ENCODE measurements at places on chromosomes 1 and 21.
A peak's percentile ranks its signal among the peaks of the same experiment; 100 is the strongest.

DNA sequence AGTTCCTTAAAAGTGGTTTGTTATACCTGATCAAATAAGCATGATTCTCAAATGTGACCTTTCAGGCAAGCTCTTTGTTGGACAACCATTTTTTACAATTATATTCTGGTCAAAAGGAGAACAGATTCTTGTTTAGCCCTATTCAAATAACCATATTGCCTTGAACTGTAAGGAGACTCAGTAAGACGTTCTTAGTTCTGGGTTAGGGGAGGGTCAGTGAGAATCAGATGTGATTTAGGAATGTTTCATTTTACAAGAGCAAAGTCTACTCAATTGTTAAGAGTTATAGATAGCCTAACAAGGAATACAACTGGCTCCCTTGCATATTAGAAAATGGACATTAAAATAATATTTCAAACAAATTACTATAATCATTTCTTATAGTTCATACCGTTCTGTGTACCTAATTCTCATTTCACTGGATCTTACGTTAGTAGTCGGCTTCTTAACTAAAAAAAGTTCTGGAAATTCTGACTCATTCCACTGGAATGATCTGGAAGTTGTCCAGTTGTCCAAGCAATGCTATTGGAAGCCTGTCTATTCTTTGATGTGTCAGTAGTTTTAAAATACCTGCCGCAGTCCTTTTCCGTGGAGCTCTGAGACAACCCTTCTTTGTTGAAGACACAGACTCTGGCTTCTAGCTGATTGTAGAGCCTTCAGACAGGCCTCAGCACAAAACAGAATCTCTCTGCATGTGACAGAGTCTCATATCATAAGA lies 88.8 kb downstream of the MAST2 start:
- peak; percentile 18 for DNase-seq

DNA sequence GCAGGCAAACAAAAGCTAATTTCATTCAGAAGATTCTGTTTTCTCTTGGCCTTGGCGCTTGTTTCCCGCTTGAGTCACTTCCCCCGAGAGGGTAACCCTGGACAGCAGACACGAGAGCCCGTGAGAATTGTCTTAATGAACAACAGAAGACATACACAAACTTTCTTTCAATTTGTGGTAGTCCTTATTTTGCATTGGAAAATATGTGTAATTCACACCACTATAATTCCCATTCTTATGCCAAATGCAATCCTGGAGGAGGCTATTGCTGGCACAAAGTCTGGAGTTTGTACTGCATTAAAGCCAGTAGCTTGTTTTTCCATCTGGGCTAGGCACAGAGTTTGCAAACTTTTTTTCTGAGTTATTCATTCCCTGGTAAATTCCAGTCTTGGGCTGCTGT lies 109.8 kb upstream of the IVNS1ABP start:
- DNase-seq: no peak

GRCh38 chr1:204171751-204172178 lies 5.6 kb upstream of the REN start:
- DNase-seq: no peak

DNA sequence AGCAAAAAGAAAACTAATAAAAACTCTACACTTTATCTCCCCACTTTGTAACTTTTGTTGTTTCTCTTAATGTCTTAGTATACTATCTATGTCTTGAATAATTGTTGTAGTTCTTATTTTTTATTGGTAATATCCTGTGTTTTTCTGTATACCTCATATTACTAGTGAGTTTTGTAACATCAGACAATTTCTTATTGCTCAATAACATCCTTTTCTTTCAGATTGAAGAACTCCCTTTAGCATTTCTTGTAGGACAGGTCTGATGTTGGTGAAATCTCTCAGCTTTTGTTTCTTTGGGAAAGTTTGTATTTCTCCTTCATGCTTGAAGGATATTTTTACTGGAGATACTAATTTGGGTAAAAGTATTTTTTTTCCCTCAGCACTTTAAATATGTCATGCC lies 79.8 kb upstream of the LRRC8B start:
- DNase-seq: no peak

- DNase-seq: no peak
Observed at GRCh38 chr1:200893411-200893901, 1.2 kb upstream of the INAVA start.

GRCh38 chr1:212458817-212459216 lies 26.1 kb downstream of the NENF start:
- DNase-seq: peak; percentile 37

GRCh38 chr1:225413708-225414375 lies 14.0 kb downstream of the LBR start:
- no peak for DNase-seq

- peak; percentile 94 for DNase-seq
Observed at GRCh38 chr1:223712194-223712849, at the start of gene CAPN2. CAPN2 (plus strand) TSS chr1:223712539; CDS start chr1:223712641, 102 bp downstream.

DNA sequence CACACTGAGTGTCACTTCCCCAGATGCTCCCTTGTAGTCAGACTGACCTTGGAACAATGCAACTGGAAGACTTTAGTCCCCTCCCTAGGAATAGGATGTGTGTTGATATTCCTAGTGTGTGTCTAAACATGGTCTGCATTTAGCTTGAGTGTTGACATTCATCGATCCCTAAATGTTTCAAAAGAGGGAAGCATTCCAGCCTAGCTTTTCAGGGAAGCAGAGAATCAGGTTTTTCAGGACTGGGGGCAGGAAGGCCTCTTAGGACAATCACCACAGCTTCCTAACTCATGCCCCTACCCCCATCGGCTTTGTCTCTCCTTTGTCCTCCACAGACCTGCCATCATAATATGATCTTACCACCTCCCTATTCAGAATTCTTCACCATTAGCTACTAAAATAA lies 43.4 kb downstream of the NMNAT2 start:
- DNase-seq: no peak

DNA sequence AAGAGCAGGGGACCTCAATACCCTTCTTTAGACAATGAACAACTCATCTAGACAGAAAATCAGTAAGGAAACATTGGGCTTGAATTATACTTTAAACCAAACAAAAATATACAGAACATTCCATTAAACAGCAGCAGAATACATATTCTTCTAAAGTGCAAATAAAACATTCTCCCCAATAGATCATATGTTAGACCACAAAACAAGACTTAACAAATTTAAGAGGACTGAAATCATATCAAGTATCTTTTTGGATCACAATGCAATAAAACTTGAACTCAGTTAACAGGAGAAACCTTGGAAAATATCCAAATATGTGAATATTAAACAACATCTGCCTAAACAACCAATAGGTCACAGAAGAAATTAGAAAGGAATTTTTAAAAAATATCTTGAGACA lies 47.7 kb upstream of the HP1BP3 start:
- no peak for DNase-seq

DNA sequence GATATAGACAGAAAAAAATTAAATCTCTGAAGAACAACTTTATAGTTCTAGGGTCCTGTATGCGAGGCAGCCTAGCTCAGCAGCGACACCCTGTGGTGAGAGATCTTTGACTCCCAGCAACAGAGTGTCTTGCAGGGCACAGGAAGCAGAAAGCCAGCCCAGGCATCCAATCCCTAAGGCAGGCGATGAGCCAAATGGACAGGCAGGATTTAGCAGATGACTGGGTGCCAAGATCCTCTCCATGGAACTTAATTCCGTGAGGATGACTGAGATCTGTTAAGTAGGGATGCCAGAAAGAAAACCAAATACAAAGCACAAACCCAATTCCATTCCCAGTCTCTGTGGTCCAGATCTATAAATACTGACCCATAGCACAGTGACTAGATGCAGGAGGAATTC lies 38.8 kb downstream of the HLCS start:
- DNase-seq: peak; percentile 81

- DNase-seq: no peak
Observed at GRCh38 chr1:42439940-42440339, 15.9 kb downstream of the ZMYND12 start.

DNA sequence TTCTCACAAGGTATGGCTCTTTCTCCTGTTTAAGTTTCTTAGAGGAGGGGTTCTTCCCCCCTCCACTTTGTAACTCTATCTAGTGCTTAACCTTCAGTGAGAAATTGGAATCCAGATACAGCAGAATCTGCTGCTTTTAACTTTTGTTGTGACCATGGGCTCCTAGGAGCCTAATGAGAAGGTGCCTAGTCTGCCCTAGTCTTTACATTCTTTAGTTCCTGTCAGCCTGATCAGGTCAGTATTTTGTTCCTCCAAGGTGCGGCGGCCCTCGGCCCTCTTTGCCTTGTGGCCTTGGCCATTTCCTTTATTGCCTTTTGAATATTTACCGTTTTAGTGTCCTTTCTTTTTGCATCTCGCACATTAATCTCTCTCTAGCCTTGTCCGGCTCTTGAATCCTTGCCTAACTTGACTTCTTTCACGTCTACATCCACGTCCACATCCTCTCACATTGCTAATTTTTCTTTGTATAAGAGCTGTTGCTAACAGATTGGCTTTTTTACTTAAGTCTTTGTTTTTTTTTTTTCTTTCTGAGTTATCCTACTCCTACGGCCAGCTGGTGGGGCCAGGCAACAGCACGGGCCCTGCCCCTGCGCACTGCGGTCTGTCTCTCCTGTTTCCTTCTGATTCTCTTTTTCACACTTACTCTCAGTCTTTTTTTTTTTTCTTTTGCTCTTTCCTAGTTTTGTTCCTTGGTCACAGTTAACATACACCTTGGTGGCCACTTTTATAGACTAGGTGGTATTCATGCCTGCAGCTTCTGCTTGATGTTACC lies 49.0 kb downstream of the SFPQ start:
- no peak for DNase-seq

DNA sequence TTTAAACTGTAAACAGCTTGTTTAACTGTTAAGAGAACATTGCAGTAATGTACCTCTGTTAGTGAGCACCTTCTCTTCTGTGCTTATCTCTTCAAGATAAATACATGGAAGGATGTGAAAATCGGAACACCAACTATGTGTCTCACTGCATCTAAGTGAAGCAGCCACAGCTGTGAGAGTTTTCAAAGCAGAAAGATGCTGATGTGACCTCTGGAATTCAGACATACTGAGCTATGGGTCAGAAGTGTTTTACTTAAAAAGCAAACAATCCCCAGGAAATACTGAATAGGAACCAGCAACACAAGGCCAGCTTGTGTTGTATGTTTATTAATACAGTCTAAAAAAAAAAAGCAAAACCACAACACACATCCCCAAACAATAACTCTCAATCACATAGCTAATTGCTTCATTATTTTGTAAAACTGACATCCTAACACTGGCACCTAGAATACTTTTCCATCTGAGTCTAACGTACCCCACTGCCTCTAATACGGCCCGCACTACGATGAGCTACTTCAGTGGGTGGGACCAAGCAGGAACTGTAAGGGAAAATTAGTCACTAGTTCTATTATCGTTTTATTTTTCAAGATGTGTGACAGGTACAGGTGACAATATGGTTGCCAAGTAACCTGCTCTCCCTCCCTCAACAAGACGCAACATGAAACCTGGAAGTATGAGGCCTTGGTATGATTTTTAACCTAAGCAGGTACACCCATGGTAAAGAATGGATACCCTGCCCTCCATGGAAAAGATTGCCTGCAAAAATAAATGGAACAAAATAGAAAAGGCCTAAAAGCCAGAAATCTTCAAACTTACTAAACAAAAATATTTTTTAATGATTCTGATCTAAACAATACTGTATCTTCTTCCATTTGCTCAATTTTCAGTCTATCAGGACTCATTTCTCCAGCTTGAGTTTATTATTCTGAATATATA lies 13.9 kb downstream of the ERRFI1 start:
- DNase-seq: no peak

- DNase-seq: no peak
Observed at GRCh38 chr1:55045430-55045829, 6.1 kb downstream of the PCSK9 start.

DNA sequence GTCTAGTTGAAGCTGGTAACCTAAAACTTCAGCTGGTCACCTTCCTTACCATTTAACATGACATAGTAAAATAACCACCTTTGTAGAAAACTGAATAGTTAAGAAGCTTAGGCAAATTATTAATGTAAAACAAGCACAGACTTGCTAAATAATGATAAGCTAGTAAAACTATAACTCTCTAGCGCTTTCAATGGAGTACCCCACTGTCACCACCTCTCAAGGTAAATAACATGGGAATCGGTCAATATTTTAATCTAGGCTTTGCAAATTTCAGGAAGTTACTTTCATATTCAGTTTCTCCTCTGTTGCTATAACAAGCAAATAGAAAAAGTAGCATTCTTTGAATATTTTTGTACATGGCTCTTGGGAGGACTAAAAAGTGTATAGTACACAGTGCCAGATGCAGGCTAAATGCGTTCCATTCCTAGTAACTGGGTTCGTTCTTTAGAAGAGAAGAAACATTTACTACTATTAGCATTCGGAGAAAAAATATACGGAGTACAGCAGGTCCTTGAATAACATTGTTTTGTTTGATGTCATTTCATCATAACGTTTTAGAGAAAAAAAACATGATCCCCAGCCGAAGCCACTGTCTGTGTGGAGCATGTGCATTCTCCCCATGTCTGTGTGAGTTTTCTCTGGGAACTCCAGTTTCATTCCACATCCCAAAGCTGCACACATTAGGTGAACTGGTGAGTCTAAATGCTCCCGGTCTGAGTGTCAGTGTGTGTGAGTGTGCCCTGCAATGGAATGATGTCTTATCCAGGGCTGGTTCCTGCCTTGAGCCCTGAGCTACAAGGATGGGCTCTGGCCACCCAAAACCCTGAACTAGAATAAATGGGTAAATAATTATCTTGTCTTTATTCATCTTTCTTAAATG lies 52.5 kb downstream of the EPRS1 start:
- no peak for DNase-seq

- peak; percentile 86 for DNase-seq
Observed at GRCh38 chr1:38005195-38006007, at the start of gene FHL3. FHL3 (minus strand) TSS chr1:38005514; CDS start chr1:37999412, 6,102 bp downstream.

- DNase-seq: no peak
Observed at GRCh38 chr1:205421798-205422197, at the start of gene LEMD1. LEMD1 (minus strand) TSS chr1:205422056; CDS start chr1:205420536, 1,520 bp downstream.

- DNase-seq: no peak
Observed at GRCh38 chr21:33443194-33443593, 36.6 kb downstream of the TMEM50B start.

DNA sequence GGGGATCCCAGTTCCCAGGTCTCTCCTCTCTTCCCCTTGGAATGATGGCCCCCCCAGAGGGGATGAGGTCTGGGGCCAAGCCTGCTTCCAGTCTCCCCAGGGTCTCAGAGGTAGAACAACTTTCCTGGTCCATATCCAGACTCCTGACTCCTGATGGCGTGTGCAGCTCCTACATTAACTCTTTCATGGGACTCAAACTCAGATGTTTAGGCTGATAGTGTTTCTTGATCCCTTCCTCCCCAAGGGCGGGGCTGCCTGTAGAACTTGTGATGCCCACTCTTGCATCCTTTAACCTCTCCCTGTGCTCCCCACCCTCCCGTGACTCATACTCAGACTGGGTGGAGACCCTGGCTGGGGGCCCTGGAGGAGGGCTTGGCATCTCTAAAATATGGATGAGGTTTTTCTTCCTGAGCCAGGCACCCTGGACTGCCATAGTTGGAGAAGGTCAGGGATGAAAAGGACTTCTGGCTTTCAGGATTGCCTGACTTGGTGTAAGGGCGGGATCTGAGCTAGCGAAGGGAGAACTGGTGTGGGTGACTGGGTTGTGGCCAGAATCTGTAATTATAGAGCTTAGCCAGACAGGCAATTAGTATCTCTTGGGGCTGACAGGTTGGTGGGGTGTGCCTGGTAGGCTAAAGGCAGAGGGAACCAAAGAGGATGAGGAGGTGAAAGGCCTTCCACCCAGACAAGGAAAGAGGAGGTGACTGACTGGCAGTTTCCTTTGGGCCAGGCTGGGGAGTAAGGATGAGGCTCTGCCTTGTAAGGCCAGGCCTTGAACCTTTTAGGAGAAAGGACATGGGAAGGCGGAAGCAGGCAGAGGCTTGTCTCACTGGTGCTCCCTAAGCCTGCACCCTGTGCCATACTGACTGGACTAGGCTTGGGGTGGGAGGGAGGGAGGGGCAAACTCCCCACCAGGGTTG lies 1.5 kb downstream of the ATP8B2 start:
- DNase-seq: no peak
